Stimulated activated CD8-positive, alpha-beta memory T cell treated with anti-CD3 and anti-CD28 coated beads, Interleukin-2, amount 100 ng/mL, for 1 hour (primary cell): ENCODE measurements at places on chromosomes 5 and 9.

DNA sequence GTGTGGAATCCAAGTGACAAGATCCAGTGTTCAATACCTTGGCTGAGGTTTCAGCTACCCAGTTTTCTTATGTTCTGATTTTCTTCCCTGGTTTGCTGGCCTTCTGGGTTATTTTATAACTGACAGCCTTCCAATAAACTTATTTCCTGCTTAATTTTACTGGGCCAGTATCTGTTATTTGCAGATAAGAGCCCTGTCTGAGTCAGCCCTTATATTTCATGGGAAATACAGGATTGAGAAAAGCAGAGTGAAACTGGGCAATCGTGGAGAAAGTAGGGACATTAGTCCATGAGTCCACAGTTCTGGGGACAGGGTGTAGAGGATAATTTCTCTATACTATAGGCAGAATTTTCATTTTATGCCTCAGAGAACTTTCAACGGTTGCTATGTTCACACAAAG lies 32.3 kb downstream of the TMEM167A start:
- DNase-seq = no peak

DNA sequence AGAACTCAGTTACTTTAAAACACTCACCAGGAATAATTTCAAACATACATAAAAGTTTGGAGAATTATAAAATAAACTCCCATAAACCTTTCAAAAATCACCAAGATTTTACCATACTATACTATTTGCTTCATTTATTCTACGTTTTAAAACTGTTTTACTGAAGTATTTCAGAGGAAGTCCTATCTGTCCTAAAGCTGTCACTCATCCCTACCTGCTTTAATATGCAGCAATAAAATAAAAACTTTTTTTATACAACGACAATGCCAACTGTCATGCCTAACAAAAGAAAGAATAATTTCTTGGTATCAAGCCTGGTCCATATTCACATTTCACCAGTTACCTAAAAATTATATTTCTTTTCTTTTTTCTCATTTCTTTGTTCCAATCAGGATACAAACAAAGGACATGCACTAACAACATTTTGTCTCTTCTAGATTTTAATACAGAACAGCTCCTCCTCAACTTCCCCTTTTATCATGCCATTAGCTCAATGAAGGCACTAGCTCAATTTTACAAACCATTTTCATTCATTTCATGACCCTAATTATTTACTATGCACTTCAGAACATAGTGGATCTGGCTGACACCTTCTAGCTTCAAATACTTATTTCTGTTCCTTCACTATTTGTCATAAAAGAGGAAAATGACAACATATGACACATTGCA lies 135.2 kb downstream of the GNAQ start:
- DNase-seq = no peak

DNA sequence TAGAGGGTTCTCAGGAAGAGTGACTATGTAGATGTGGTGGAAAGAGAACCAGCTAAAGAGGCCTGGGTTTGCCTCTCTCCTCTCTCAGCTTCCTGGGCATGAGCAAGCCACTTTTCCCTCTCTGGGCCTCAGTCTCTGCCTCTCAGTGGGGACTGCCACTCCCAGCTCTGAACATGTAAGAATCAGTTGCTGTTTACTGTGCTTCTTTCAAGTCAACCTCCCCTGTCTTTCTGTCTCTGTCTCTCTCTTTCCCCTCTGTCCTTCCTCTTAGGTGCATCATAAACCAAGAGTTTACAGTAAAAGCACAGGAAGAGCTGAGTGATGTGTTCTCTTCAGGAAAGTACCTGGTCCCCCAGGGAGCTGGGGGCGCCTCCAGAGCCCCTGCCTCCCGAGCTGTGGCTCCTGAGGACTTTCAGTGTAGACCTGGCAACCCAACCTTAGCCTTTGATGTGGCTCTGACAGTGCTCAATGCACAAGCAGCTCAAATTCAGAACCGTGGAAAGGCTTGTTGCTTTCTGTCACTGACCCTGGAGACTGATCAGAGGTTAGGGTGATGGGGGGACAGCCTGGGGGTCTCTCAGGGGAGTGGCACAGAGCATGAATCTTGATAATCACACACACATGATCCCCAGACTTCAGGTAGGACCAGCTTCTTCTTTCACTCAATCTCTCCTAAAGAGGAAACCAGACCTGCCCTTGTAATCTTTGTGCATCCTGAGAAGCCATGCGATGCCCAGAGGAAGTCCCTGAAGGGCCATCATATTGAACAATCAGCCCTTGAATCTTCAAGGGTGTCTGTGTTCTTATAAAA lies 59.4 kb upstream of the TNFSF8 start:
- DNase-seq = no peak

DNA sequence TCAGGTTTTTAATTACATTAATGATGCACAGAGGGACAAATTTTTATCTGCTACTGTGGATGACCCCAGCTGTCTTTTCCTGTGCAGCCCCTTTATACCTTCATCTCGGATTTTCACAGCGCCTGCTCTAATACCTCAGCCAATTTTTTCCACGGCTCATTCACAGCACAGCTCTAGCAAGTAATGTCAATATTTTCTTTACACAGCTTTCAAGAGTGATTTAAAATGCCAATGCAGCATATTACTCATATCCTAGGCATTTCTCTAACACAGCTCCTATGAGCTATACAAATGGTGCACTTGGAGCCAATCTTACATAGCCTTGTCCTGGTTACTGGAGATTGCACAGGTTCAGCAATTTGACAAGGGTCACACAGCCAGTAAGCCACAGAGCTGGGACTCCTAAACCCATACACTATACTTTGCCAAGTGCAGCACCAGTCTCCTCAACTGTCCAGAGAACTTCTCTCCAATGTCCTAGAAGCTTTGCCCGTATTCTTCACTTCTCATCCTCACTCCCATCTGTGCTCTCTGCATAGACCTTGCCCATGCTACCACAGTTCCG lies 661.8 kb downstream of the DTWD2 start:
- DNase-seq = no peak

- no peak for DNase-seq
Measured at GRCh38 chr9:130183133-130183762, 11.0 kb downstream of the NCS1 start.

DNA sequence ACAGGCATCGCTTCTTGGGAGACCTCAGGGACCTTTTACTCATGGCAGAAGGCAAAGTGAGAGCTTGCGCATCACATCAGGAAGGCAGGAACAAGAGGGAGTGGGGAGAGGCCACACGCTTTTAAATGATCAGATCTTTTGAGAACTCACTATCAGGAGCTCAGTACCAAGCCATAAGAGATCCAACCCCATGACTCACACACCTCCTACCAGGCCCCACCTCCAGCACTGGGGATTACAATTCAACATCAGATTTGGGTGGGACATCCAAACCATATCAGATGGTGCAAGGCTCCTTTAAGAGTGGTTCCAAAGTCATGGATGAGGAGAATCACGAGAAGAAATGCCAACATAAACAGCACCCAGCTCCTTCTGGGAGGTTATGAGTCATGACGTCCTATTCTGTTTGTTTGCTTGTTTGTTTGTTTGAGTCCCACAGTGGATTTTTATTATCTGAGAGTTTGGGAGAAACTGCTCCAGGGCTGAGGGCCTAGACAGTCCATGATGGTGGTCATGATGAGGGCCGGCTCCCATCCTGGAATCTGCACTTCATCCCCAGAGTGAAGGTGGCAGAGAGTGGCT lies 453.5 kb downstream of the GADD45G start:
- no peak for DNase-seq

GRCh38 chr5:13664377-13664776 lies 280.1 kb downstream of the DNAH5 start:
- no peak for DNase-seq

GRCh38 chr9:126616521-126616976 lies 2.8 kb downstream of the LMX1B start:
- DNase-seq = no peak

DNA sequence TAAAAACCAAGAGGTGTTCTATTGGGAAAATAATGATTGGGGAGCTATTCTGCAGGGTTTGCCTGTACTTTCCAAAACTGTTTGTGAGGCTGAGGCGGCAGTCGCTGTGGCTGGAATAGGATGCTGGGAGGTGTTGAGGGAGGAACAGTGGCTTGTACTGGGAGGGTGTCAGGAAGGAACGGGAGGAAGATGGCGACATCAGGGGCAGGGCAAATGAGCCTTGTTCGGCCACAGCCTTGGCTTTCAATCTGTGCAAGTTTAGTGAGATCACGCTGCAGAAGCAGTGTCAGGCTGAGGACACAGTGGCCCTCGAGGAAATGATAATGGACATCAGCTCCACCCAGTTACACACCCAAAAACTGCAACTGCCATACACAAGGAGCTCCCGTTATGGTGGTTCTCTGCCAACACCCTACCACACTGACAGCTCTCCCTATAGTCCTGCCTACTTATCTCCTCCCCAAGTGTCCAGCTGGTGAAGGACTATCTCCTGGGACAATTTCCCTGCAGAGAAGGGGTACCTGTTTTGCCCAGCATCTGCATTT lies 27.3 kb downstream of the KIF2A start:
- DNase-seq = no peak

DNA sequence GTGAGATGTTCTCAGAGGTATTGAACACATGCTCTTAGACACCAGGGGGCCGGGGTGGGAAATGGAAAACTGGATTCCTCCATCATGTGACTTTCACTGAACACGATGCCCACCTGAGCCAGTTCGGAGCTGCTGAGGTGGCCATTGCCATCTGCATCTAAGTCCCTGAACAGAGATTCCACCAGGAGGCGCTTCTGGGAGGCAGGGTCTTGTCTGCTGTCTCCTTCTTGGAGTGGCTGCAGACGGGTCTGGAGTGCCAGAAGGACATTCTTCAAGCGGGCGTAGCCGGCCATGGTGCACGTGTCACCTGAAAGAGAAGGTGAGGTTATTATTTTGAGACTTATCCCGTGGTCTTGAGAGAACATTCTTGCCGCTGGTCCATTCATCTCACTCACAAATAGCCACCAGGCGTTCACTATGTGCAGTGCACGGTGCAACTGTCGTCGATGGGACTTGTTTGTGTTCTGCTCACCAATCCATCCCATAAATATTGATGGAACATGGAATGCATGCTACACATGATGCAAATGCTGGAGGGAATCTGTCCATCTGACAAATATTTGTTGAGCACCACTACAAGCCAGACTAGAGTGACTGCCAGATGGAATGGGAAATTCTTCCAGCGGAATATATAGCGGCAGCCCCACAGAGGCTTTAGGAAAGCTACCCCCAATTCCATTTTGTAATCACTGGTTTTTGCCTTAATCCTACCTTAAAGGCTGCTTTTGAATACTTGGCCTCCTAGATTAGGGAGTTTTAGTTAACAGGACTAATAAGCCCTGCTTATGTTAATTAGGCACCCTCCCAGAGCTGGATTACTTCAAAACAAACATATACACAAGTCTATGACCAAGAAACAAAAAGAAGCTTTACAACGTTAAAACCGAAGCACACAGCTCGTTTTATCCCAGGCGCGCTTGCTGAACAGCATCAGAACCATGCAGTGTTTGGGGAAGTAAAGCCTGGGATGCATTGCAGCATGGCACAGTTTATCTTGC lies 264.8 kb downstream of the HSPA4 start:
- DNase-seq = no peak
